NCI-H748 treated with DMSO at 0.1 percent for 48 hours (cell line): ENCODE measurements at places on chromosomes 1 and 21.

GRCh38 chr1:41564741-41565475 is 80.4 kb upstream of the EDN2 start:
- no peak for DNase-seq

DNA sequence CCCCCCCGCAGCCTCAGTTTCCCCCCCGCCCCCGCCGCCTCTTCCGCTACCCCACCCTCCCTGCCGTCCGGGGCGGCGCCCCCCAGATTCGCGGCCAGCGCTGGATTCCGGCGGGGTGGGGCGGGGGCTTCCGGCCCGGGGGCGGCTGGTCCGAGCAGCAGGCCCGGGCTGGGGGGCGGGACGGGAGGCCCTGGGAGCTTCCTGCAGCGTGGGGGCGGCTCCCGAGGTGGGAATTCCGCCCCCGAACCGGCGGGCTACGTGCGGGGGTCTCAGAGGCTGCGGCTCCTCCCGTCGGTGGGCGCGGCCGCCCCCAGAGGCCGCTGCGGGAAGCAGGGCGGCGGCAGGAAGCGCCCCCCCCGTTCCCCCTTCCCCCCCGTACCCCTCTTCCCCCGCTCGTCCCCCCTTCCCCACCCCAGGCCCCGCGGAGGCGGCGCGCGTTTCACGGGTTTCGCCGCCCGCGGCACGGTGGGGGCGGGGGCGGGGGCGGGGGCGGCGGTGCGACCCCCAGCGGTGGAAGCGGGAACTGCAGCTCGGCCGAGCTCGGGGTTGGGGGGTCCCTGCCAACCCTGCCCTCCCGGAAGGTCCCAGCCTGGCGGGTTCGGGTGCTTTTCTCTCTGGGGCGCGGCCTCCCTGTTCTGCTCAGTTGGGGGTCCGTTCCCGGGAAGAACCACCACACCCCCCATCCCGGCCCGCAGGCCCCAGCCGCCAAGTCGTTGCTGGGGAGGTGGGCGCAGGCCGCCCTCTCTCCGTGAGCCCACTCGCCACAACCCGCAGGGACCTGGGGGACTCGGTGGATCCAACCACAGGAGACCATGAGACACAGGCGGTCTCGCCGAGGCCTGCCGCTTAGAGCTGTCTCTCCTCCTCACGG is 76.3 kb downstream of the MORN1 start:
- no peak for DNase-seq

- DNase-seq, result no peak
These were observed 1.2 kb downstream of the LRP8 start for GRCh38 chr1:53326598-53327181.

DNA sequence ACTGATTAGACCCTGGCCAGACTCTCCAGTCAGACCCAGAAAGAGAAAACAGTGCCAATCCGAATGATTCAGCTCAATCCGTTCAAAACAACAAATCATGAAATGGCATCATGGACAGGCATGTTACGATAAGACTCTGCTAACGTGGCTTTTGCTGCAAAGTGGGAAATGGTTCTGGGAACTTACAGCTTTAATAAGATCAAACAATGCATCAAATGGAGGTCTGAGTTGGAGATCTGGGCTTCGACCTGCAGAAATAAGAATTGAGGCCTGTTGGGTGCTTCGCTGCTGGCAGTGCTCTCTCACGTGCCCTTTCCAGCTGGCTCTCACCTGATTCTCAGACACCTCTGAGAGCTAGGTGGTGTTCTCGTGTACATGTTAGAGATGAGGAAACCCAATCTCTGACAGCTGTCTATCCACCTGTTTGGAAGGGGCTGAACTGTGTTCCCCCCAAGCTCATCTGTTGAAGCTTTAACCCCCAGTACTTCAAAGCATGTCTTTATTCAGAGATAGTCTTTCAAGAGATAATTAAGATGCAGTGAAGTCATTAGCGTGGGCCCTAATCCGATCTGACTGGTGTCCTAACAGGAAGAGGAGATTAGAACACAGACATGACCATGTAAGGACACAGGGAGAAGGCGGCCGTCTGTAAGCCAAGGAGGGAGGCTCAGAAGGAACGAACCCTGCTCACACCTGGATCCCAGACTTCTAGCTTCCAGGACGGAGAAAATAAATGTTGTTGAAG is 45.5 kb upstream of the ETS2 start:
- DNase-seq, result no peak

GRCh38 chr1:154408174-154408777 is 3.1 kb downstream of the IL6R start:
- no peak for DNase-seq

GRCh38 chr1:61581251-61581650 is 143.7 kb downstream of the TM2D1 start:
- no peak for DNase-seq

DNA sequence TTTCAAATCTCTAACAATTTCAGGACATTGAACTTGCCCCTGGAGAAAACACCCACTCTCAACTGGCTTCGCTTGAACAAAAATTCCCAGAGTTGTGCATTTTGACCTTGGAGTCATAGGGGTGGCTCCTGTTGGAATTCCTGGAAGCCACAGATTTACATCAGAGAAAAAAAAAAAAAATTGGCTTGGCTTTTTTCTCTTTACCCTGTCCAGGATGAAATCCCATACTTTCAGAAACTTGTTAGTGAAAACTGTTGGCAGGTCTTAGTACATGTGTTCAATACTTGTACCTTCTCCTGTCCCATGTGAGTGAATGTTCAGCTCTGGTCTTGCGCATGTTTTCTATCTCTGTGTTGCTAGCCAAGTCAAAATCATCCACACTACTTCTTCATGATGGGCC is 228.8 kb downstream of the TGFB2 start:
- no peak for DNase-seq

DNA sequence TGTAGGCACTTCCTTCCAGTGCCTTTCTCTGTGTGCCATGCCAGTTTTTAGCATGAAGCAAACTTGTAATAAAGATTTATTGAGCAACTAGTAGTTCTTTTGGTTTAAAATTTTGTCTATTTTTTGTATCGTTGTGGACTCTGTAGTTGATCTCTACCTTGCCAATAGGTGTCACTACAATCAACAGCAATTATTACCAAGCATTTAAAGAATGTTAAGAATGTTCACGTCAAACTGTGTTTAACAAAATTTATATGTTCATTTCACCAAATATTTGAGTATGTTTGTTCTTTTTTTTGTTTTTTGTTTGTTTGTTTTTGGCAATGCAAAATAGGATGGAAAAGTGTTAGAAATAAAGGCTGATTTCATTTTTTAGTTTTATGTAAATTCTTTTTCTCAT is 208.1 kb downstream of the PATJ start:
- no peak for DNase-seq

GRCh38 chr1:157312082-157312812 is 174.1 kb upstream of the ETV3 start:
- DNase-seq, result no peak

DNA sequence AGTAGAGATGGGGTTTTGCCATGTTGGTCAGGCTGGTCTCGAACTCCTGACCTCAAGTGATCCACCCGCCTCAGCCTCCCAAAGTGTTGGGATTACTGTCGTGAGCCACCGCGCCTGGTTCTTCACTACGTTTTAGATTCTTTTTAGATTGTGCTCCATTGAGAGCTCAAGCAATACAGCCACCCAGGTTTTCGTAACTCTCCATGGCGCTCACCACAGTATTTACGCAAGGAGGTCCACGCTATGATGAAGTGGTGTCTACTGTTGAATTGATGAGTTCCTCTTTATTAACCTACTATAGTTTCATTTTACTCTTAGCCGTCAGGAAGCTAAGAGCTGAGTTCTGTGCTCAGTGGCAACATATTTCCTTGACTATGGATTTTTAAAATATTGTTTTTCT is 1.8 kb upstream of the KIF1B start:
- no peak for DNase-seq

GRCh38 chr1:36377791-36378492 is 7.8 kb downstream of the STK40 start:
- DNase-seq, result no peak

DNA sequence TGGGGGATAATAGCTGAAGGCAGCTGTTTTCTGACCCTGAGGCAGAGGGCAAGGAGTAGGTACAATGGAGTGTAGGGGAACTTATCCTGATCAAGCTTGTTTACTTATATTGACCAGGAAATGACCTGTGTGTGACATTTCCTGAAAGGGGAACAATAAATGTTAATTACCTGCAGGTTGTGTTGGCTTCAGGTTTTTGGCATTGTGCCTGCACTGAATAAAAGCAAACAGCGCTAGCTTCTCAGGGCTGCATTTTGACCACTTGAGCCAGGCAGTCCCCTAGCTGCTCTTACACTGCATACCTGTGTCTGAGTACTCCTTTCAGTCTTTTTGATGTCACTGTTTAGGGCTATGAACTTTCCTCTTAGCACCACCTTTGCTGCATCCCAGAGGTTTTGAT is 40.6 kb downstream of the DRAM2 start:
- peak; percentile 78 for DNase-seq

DNA sequence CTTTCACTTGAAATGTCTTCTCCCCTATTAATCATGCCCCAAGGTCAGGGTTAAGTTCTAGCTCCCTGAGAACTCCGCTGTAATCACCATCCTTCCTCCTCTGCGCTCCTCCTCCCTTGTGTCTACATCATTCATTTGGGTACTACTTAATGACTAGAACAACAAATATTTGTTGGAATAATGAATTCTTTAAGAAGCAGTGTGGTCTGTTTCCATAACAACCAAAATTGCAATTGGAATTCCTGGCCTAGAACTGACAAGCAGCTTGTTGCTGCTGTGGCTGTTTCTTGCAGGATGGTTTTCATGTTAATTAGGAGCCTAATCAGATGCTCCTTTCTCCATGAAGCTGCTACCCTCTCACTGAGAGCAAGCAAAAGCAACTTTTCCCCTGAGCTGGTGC is 192.5 kb downstream of the ZZZ3 start:
- no peak for DNase-seq

DNA sequence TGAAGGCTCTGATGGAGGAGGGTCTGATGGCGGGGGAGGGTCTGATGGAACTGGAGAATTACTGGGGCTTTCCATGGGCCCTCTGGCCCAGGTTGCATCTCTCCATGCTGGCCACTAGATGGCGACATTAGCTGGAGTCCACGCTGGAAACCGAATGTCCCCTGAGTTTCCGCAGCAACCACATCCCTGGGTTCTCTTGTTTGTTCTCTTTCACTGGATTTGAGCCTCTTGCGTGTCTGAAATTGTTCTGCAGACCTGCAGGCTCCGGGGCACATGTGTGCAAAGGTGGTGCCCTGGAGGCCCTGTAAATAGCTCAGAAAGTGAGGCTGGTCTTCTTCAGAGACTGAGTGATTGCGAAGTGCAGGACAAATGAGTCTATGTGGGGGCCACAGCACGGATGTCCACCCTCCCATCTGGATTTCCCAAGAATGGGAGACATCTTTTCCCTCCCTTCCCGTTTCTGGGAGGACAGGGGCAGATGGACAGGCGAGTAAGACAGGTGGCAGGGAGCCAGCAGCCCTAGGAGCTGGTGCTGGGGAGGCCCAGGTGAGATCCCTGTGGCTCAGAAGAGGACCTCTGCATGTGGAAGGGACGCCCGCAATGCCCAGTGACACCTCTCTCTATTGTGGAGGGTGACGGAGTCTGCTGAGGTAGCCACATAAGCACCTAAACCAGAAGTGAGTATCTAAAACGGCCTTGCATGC is 73.2 kb upstream of the ABCG1 start:
- peak; percentile 54 for DNase-seq

DNA sequence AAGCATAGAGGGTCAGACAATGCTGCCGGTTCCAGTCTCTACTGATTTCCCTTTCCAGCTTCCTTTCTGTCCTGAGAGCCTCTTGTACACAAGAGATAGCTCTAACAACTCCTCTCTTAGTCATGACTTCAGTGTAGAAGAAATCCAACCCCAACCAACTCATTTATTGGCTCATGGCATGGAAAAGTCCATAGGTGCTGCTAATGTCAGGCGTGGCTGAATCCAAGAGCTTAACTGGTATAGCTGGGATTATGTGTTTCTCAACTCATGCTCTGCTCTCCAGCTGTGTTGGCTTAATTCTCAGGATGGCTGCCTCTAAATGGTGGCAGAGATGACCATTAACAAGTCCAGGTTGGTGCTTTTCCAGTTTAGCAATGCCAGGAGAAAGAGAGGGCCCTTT is 12.4 kb upstream of the THRAP3 start:
- no peak for DNase-seq
